CD4-positive, alpha-beta T cell treated with Interleukin-12 subunit alpha and Interleukin-12 subunit beta, for 1 hour (primary cell): ENCODE measurements at places on chromosomes 3 and 15.

GRCh38 chr3:48077815-48078214 lies 61.6 kb upstream of the MAP4 start:
- DNase-seq: no peak

GRCh38 chr3:158127250-158128219 lies 17.6 kb downstream of the RSRC1 start:
- DNase-seq: no peak

- no peak for DNase-seq
Observed at GRCh38 chr15:45794712-45795439, 160.0 kb downstream of the SQOR start.

- peak; percentile 84 for DNase-seq
Observed at GRCh38 chr3:186909078-186909853, 21.1 kb upstream of the ST6GAL1 start.

DNA sequence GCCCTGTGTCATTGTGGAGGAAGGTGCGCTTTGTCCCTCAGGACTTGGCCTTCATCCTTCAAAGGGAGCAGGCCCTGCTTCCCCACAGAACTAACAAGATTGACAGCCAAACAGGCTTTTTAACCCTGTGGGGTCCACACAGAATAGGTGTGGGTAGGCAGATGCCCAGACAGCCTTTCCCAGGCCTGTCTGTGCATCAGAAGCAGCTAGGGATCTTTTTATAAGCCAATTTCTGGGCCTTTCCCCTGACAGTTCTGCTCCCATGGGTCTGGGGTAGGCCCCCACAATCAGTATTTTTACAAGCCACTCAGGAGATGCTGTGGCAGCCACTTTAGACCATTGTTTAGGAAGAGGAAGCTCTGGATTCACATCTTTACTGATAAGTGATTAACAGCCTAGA lies 69.2 kb downstream of the MRPL46 start:
- no peak for DNase-seq

DNA sequence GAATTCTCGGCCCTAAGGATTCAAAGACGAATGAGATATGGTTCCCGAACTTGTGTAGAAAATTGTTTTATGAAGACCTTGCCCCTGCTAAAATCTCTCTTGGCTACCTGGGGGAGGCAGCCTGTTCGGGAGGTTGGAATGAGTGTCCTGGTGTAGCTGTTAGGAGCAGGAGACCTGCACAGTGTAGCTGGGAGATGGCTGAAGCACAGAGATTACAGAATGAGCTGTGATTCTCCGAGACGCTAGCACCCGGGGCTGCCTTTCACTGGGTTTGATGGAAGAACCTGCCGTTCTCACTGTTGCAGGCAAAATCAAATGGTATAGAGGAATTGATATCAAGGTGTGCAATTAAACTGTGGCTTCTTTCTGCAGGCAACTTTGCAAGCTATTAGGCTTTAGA lies 68.0 kb downstream of the TRAK1 start:
- DNase-seq: no peak

DNA sequence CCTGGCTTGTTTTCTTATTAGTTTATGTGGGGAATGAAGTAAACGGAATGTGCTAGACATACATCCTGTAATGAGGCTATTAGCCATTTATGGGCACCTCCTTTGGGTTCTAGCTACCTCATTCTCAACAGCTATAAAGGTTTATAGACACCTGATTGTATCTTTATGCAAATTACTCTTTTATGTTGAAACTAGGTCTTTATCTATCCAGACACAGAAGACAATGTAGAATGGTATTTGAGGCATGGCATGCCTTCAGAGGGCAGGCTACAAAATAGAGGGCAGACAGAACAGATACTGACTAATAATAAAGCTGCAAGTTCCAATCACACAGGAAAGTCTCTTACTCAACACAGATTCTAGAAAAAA lies 27.1 kb downstream of the TBC1D2B start:
- peak; percentile 58 for DNase-seq

DNA sequence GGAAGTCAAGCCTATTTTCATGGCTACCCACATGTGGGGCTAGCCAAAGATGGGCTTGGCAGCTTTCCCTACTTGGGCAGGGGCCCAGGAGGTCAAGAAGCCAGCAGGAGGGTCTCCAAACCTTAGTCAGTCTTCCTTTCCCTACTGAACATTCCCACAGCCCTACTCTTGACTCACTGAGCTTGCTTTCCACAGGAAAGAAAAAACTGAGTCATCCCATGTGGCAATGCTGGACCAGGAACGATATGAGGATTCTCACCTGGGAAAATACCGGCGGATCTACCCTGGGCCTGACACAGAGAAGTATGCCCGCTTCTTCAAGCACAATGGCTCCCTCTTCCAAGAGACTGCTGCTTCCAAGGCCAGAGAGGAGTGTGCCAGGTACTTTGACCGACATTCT lies 3.7 kb upstream of the NGRN start:
- no peak for DNase-seq

DNA sequence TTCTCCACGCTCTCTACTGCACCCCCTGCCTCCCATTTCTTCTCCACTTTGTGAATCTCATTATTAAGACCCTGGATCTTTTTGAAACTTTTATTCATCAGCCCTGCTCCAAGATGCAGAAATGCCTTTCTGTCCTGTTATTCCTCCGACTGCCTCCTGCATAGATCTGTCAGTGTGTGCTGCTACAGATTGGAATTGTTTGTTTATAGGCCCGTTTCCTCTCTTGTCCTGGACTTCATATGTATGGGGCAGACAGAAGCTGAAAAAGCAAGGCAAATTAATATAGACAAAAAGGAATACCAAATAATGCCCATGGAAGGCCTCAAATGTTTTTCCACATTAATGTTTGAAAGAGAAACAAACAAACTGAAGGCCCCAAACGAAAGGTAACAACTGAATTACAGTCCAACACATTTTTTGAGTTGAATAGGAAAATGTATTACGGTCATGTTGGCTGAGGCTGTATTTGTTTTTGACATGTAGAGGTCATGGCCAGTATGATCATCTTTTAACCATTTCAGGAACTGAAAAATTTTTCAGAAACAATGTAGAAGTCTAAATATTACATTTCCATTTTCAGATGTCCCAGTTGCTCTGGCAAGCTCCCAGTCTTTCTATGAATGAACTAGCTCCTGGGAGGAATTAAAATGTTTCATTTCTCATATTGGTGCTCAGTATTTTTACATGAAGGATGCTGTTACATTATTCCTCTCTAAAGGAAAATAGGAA lies 8.8 kb downstream of the CHST2 start:
- DNase-seq: no peak

DNA sequence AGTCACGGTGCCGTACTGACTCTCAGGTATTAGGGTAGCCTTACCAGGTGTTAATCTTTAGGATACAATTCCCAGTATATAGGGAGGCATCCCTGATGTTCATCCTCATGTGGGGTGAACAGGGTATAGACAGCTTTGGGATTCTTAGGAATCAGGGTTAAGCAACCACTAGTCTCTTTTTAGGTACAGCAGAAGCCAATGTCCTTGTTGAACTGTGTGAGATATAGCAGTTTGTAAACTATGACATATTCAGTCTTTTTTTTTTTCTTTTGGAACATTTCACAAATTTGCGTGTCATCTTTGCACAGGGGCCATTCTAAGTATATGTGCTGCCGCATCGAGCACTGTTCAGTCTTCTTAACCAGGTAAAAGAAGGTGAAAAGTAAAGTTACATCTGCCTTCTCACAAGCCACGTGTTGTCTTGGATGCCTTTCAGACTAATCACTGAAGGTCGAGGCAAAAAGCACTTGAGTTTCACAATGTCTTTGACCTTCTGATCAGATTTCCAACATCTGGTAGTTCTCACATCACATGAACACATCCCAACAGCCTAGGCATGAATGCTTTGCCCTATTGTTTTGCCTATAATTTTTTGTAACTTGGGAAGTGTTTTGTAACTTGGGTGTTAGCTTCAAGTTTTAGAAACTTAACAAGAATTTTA lies 17.2 kb downstream of the TSEN2 start:
- DNase-seq: no peak

GRCh38 chr3:108008931-108009639 lies 81.7 kb downstream of the CD47 start:
- no peak for DNase-seq

DNA sequence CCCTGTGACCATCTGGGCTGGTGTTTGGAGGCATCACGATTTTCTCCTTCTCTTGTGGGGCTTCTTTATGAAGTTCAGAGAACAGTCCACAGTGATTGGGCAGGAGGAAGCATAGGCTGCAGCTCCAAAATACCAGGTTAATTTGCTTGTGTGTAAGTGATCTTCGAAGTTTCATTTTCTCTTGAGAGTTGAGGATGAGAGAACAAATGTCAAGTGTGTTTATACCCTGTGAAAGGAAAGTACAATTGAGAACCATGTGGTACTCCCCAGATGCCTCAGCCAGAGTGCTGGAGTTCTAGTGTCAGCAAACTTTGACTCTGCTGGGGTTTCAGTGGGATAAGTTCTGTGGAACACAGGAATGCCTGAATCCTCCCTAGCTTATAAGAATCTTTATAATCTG lies 357.1 kb upstream of the CFAP20DC start:
- DNase-seq: no peak

DNA sequence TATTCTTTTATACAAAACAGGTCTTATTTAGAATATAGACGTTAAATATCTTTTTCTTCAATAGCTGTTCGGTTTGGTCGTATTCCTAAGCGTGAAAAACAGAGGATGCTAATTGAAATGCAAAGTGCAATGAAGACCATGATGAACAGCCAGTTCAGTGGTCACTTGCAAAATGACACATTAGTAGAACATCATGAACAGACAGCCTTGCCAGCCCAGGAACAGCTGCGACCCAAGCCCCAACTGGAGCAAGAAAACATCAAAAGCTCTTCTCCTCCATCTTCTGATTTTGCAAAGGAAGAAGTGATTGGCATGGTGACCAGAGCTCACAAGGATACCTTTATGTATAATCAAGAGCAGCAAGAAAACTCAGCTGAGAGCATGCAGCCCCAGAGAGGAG lies 16.8 kb downstream of the NR1D2 start:
- no peak for DNase-seq

DNA sequence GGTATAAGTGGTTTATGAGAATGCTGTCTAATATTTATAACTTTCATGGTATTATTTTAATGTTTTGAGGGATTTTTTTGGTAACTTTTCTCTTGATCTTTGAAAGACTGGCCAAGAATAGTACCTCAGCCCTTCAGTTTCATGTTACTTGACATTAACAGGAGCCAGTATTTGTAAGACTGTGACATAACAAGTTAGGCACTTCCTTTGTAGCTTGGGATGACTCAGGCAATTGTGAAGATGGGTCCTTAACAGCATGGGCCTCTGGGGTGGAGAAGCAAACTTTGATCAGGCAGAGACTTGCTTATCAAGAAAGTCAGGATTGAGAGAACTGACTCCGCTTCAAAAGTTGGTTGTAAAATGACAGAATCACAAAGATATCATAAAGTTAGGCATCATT lies 9.5 kb downstream of the LRRC49 start:
- DNase-seq: no peak

GRCh38 chr3:172616031-172616461 lies 92.8 kb upstream of the TNFSF10 start:
- DNase-seq: peak; percentile 14

DNA sequence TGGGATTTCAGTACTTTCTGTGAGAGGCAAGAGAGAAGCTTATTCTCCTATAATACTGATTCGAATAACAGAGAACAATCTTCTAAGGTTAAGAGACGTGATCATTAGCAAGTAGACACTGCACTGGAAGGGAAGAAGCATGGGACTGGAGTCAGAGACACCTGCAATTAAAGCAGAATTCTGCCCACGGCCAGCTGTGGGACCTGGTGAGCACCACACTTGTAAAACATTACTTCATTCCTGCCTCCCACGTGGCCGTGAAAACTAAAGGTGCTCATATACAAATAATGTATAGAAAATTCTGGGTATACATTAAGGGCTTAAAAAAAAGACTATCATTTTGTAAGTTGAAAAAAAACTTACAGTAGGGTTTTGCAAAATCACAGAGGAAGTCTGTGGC lies 2.0 kb downstream of the TM2D3 start:
- DNase-seq: no peak

DNA sequence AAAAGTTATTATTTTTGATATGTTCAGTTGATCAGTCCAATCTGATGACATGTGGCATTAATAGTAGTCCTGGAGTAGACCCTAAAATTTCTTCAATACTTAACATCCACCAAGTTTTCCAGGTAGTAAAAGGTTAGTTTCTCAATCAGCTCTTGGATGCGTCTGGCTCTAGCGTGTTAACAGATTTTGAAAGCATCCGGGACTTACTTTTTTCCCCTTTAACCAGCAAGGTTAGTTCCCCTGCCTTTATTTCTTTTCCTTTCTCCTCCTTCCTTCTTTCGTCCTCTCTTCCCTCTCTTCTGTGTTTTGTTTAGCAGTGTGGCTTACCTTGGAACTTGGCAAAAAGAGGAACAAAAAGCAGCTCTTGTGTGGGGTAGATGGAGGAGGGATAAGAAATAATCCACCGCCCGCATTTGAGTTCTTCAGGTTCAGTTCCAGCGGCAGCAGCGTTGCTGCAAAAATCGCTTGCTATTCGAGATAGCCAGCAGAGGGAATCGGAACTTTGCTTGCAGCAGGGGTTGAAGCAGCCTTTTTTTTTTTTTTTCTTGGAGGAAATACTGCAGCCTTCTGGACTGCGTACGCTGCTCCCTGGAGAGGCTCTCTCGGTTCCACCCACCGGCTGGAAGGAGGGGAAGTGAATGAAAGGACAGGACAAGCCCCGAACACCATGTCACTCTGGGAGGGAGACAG lies at the start of gene RBMS3:
Gene RBMS3 (plus strand): TSS at position 668 of the 690 bp plus-strand sequence.
- DNase-seq: no peak

- peak; percentile 80 for DNase-seq
Observed at GRCh38 chr3:13015286-13016082, 57.7 kb downstream of the IQSEC1 start.

GRCh38 chr3:118968640-118969039 lies 66.0 kb downstream of the IGSF11 start:
- no peak for DNase-seq

- no peak for DNase-seq
Observed at GRCh38 chr3:110344487-110344886, 727.1 kb upstream of the NECTIN3 start.
